Astrocyte of the hippocampus (primary cell): ENCODE measurements at places on chromosomes 4 and X.

- no peak for DNase-seq
These were observed 202.6 kb downstream of the TMA16 start for GRCh38 chr4:163697121-163697520.

DNA sequence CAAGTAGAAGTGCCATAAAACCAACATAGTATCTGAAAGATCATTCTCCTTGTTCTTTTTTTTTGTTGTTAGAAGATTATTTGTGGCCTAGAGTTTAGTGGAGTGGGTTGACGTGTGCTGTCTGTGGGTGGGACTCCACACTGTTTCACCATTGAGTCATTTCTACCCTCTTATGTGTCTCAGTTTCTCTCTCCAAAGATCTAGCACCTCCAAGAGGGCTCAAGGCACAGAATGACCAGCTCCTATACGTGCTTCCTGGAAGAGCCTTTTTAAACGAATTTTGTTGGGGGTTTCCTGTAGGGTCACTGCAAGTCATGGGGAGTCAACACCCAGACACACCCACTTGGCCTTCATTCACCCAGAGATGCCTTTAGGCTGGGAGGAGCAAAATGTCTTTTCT is 150.1 kb downstream of the KLF8 start:
- no peak for DNase-seq

GRCh38 chr4:54093324-54094240 is 6.4 kb upstream of the GSX2 start:
- no peak for DNase-seq

DNA sequence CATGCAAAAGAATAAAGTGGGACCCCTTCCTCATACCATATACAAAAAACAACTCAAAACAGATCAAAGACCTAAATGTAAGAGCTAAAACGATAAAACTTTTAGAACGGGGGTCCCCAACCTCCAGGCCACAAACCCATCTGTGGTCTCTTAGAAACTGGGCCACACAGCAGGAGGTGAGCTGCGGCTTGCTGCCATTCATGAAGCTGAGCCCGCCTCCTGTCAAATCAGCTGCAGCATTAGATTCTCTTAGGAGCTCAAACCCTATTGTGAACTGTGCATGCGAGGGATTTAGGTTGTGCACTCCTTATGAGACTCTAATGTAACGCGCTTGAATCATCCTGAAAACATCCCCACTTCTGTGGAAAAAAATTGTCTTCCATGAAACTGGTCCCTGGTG is 7.0 kb upstream of the GATA1 start:
- no peak for DNase-seq

- DNase-seq = no peak
These were observed 363.4 kb downstream of the DMD start for GRCh38 chrX:32847921-32848320.

DNA sequence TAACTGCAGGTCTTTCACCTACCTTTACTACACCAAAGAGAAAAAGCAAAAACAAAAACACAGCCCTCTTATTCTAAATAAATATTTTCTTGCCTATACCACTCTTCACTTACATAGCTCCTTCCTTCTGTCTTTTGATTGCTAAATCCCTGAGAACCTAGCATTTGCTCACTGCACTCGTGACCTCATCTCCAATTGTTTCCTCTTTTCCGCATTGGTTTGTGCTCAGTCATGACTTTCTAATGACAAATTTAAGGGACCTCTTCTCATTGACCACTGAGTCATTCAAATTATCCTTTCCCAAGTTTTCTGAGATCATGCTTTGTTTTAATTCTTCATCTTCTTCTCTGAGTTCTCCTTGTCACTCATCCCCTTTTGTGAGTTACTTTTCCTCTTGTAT is 1697.1 kb downstream of the STIM2 start:
- no peak for DNase-seq

- no peak for DNase-seq
These were observed 14.7 kb upstream of the CLCN4 start for GRCh38 chrX:10142041-10142599.

DNA sequence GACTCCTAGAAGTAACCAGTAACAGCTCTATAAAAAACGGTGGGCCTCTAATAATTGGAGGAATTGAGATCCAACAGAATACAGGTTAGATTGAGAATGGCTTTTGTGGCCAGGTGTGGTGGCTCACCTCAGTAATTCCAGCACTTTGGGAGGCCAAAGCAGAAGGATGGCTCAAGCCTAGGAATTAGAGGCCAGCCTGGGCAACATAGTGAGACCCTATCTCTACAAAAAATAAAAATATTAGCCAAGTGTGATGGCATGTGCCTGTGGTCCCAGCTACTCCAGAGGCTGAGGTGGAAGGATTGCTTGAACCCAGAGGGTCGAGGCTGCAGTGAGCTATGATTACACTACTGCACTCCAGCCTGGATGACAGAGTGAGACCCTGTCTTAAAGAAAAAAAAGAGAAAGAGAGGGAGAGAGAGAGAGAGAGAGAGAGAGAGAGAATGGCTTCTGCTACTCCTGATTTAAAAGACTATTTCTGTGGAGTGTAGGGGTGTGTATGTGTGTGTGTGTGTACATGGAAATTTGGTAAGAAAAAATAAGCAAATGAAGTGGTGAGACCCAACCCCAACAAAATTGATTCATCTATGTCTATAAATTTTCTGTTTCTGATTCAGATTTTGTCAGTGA is 89.3 kb downstream of the FRMPD4 start:
- no peak for DNase-seq

DNA sequence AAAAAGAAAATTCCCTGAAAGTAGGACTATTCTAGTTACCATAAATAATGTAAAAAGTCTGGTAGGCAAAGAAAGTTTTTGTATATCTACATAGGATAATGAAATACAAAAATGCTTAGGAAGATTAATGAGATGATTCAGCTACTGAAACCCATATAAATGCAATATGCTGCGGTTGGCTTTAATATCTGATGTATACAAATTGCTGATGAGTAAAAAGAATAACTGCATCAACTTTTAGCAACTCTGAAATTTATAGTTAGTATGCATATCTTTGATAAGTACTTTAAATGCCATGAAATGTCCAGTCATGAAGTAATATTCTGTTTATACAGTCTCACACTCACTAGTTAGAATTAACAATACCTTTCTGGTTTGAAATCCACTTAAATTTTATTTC is 404.8 kb downstream of the TLL1 start:
- no peak for DNase-seq

- DNase-seq = peak; percentile 71
These were observed 168.1 kb downstream of the EPHA5 start for GRCh38 chr4:65502131-65502701.

DNA sequence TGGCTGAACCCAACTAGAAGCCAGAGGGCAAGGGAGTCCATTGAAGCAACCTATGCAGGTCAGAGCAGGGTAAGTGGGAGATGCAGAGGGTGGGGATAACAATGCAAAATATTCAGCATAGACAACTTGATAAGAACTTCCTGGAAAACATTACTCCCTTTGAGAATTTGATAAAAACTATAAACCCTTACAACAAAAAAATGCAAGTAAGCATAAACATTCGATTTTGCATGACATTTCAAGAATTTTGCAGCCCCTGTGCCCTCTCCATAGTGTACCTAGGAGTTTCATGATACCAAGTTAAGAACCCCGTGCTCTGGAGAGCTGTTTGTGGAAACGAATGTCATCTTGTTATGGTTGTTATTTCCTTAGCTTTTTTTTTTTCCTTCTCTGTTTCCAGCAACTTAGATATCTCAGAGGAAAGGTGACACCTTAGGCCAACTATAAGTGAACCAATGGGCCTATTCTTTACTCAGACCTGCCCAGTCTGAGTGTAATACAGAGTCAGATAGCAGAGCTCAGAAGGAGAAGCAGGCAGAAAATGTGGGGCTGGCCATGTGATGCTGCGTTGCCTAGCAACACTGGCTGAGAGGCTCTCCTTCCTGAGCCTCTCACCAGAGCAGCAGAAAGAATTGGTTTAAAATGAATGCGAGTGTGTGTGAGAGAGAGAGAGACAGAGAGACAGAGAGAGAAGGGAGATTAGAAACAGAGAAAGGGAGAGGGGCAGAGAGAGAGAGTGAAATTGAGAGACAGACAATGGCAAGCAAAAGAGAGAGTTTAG is 36.7 kb upstream of the GABRQ start:
- DNase-seq = peak; percentile 68

DNA sequence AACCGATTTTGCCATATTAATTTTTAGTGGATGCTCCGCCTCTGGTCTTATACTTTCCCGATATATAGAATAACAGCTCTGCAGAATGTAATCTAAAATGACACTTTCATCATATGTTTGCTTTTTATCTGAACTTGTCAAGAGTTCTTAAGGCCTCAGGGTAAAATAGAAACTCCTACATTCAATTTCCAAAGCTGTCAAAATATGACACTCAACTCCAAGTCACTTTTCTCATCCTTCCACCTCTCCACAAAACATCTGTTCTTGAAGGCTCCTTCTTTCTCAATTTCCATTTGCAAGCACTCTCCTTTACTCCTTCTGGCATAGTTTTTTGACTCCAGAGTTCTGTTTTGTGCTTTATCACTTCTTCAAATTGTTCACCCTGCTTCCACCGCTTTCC is 242.2 kb downstream of the PDGFC start:
- DNase-seq = no peak

- DNase-seq = peak; percentile 87
These were observed 68.7 kb downstream of the NSD2 start for GRCh38 chr4:1939664-1940509.

DNA sequence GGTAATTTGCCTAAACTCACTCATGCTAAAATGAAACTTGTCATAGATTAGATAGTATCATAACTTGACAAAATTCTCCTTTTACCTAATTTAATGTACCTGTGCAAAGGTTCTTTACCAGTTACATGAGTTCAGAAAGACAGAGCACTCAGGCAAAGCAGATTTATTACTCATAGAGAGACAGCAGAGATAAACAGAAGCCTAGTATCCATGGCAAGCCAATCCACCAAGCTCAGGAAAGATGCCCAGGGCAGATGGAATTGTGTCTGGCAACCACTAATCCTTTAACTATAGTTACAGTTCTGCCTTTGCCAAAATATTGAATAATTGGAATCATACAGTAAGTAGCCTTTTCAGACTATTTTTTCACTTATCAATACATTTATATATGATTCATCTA is 826.2 kb downstream of the TECRL start:
- DNase-seq = no peak

GRCh38 chrX:45233531-45233930 is 32.9 kb upstream of the DIPK2B start:
- no peak for DNase-seq

- DNase-seq = no peak
These were observed 35.6 kb downstream of the INTS6L start for GRCh38 chrX:135556055-135556454.

GRCh38 chr4:88144866-88145300 is 13.6 kb downstream of the ABCG2 start:
- DNase-seq = no peak

DNA sequence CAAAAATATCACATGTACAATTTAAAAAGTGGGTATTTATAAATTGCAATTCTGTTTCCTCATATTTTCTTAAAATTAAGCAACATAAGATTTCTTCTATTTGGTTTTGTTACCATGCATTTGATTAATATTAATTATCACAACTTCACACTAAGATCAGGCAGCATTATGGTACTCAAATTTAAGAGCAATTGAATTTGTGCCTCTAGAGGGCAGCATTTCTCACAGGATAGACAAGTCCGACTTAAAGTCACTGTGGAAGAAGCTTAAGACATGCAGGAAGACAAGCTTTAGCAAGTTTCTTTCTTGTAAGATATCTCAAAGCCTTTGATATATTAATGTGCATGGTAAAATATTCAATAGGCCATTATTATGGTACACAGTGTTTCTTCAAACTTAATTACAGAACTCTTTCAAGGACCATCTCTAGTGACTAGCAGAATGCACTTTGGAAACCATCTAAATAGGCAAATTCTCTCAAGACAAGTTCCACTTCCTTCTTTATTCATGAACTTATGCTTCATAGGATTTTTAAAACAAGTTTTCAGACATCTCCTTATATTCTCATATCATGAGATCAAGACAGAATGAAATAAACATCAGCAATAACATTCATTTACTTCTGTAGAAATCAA is 35.0 kb downstream of the FBXW7 start:
- DNase-seq = peak; percentile 90

GRCh38 chr4:168098248-168098717 is 5.9 kb downstream of the ANXA10 start:
- DNase-seq = no peak

- DNase-seq = no peak
These were observed 19.6 kb upstream of the LCORL start for GRCh38 chr4:18041114-18041513.

GRCh38 chr4:182141061-182141460 is 102.1 kb upstream of the TENM3 start:
- peak; percentile 63 for DNase-seq

DNA sequence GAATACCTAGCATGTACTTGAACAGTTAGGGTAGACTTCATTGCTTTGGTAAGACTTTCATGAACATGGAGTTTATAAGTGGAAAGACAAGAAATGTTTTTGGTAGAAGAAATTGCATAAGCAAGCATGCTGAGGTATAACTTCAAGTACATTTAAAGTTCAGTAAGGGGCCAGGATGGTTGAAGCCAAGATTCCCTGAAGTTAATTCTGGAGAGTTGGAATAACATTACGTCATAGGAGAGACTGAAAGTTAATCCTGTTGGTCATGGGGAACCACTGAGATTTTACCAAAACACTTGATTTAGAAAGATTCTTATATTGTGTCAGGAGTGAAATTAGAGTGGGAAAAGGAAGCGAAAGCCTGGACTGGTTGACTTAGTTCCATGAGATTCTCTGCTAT is 767.5 kb upstream of the MAGEB2 start:
- DNase-seq = no peak

DNA sequence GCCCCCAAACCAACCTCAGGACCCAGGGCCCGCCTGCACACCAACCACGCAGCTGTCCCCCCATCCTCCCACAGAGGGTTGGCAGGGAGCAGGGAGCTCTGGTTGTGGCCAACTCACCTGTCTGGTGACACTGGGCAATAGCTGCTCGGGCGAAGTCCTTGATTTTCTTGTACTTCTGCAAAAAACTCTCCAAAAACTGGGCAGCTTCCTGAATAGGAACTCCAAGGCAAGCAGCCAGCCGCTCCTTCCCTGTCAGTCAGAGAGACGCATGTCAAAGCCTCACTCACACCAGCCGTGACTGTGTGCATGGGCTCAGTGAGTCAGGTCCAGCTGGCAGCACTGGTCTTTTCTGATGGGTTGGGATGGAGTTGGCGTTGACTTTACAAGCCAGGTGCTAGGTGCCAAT is 26.4 kb downstream of the NAT8L start:
- DNase-seq = no peak

GRCh38 chrX:72735561-72735960 is 21.5 kb upstream of the PHKA1 start:
- peak; percentile 6 for DNase-seq

DNA sequence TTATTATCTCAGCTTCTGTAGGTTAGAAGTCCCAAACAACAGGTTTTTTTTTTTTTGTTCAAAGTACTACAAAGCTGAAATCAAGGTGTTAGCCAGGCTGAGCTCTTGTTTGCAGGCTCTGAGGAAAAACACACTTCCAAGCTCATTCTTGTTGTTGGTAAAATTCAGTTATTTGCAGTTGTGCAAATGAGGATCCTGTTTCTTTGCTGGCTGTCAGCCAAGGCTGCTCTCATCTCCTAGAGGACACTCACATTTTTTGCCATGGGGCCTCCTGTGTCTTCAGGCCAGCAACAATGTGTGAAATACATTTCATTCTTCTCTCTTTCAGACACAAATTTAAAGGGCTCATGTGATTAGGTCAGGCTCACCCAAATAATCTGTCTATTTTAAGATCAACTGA is 60.3 kb upstream of the HSD17B10 start:
- DNase-seq = no peak

- DNase-seq = no peak
These were observed 51.3 kb upstream of the SPRY1 start for GRCh38 chr4:123345137-123345934.

- no peak for DNase-seq
These were observed 205.0 kb upstream of the TECRL start for GRCh38 chr4:64614276-64614675.
